ENCODE measurements at places on chromosomes 1 and 21.

DNA sequence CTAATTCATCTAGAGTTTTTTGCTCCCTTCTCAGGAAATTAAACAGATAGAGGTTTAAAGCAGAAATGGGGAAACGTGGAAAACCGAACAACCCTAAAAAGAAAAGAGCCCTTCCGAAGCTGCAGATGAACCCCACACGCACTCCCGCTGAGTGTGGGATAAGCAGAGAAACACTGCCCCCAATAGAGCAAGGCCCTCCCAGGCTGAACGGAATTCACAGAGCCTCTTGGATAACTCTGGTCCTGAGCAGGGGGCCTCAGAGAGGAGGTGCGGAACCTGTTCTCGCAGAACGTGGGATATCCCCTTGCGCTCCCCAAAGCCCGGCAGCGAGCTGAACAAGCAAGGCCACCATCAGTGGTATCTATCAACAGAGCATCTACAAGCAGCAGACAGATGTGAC is 44.9 kb downstream of the SSBP3 start:
- no peak for DNase-seq

- no peak for DNase-seq
Measured at GRCh38 chr21:38355353-38355752, 98.6 kb downstream of the KCNJ15 start.

GRCh38 chr1:167088746-167089417 is 1.3 kb downstream of the GPA33 start:
- no peak for DNase-seq

- peak; percentile 93 for DNase-seq
Measured at GRCh38 chr21:16117851-16118590, 388.2 kb downstream of the USP25 start.

- no peak for DNase-seq
Measured at GRCh38 chr21:19609611-19610010, 1206.0 kb upstream of the TMPRSS15 start.

DNA sequence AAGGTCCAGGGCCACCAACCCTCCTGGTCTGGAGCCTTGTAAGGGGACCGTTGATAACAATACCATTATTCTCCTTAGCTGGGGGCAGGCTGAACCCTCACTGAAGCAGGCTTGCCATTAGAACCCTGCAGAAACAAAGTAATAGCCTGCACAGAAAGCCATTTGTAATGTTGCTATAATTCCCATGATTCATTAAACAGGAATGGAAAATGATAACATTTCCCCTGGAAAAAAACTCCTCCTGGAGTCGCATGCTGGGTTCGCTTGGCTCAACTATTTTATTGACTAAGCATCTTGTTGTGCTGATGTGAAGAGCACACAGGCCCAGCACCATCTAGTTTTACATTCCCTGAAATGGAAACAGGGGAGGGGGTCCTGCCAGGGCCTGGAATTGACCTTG is 155.6 kb upstream of the CSF3R start:
- no peak for DNase-seq

All from AG10803 (cell line).